ENCODE measurements at places on chromosomes 16 and 17.

- DNase-seq = peak; percentile 38
Observed at GRCh38 chr17:79027925-79028491, 4.0 kb downstream of the C1QTNF1 start.

- DNase-seq = no peak
Observed at GRCh38 chr16:56960681-56961281, 969 bp upstream of the CETP start.

GRCh38 chr16:77807-78443 lies at the start of gene MPG:
Gene MPG, plus strand, starts transcription at chr16:78225. Its CDS starts 85 bp downstream, at chr16:78310.
- DNase-seq = peak; percentile 99

GRCh38 chr17:42944211-42944610 lies 20.0 kb downstream of the AARSD1 start:
- DNase-seq = no peak

- DNase-seq = peak; percentile 88
Observed at GRCh38 chr17:1764284-1764683, 2.4 kb downstream of the SERPINF1 start.

GRCh38 chr17:35094902-35095301 lies 24.8 kb downstream of the RAD51D start:
- DNase-seq = peak; percentile 82

DNA sequence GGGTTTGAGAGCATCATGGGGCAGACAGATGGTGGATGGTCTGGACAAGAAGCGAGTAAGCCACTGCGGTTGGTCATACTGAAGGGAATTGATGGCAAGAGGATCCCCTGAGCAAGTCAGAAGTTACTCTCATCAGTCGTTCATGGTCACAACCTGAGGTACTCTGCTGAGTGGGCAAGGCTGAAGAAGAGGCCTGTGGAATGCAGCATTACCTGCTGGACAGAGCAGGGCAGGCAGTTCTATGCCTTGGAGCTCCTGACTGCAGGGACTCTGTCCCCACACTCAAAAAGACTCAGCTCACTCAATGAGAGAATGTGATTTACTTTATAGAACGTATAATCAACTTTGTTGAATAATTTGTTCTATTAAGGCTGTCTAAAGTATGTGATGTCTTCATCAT lies 28.3 kb downstream of the ALDH3A2 start:
- no peak for DNase-seq

DNA sequence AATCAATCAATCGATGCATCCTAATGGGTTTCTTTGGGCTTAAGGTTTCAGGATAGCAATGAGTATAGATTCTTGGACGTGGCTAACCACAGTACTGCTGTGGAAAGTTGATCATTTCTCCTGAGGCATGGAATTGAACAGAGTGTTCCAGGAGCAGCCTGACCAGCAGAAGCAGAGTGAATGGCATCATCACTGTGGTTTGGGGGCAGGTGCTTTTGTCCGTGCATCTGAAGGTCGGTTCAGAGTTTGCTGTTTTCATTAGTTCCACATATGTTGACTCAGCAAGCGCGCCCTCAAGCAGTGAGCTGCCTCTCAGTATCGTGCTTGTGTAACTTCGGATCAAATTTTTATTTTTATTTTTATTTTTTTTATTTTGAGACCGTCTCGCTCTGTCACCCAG lies 24.9 kb downstream of the KIAA0513 start:
- DNase-seq = no peak

- DNase-seq = no peak
Observed at GRCh38 chr17:45361451-45361850, 44.6 kb upstream of the MAP3K14 start.

DNA sequence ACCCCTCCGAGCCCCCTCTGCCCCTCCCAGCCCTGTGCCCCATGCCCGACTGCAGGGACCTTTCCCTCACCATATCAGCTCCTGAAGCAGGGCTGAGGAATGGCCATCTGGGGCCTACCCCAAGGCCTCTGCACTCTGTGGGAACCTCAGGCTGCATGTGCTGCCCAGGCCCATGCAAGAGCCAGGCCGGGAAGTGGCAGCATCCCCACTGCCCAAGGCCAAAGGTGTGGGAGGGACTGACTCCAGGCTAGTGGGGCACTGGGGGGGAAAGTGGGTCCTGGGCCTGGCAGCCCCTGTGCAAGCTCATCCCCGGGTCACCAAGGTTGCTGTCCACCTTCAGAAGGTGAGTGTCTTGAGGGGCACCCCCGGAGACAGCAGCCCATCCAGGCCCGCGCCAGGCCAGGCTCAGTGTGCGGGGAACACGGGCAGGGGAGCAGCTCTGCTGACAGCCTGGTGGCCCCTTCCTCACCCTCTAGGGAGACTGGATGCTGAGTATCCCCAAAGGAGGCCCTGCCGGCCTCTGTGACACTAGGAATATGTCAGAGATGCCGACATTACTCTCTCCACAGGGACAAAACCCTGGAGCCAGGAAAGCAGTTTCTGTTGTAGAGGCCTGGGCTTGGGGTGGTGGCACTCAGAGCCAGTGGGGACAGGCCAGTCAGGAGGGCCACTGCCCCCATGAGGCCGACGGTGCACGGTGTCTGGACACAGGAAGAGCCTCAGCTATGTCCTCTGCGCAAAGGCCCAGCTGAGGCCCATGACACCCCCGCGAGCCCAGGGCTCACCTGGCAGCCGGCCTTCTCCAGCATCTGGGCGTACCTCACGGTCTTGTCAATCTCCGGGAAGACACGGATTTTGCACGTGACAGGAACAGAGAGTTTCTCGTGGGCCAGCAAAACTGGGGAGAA lies 3.3 kb downstream of the DUS1L start:
- no peak for DNase-seq

- DNase-seq = peak; percentile 93
Observed at GRCh38 chr17:81097134-81097942, 62.4 kb downstream of the BAIAP2 start.

- peak; percentile 71 for DNase-seq
Observed at GRCh38 chr17:75240394-75241142, 20.8 kb downstream of the GGA3 start.

All from GM03348 (cell line).